ENCODE measurements at places on chromosomes 2 and 18.
A peak's percentile ranks its signal among the peaks of the same experiment; 100 is the strongest.

- no peak for DNase-seq
Observed at GRCh38 chr2:74702001-74702715, 48.1 kb downstream of the SEMA4F start.

- DNase-seq, result peak; percentile 94
Observed at GRCh38 chr2:128318776-128319464, at the start of gene HS6ST1. TSS of gene HS6ST1 (minus strand) at chr2:128318868. CDS start at chr2:128318563, 305 bp downstream.

- DNase-seq, result peak; percentile 85
Observed at GRCh38 chr2:168773719-168774521, 28.5 kb upstream of the NOSTRIN start.

- DNase-seq, result no peak
Observed at GRCh38 chr2:222136106-222136630, 162.6 kb downstream of the PAX3 start.

DNA sequence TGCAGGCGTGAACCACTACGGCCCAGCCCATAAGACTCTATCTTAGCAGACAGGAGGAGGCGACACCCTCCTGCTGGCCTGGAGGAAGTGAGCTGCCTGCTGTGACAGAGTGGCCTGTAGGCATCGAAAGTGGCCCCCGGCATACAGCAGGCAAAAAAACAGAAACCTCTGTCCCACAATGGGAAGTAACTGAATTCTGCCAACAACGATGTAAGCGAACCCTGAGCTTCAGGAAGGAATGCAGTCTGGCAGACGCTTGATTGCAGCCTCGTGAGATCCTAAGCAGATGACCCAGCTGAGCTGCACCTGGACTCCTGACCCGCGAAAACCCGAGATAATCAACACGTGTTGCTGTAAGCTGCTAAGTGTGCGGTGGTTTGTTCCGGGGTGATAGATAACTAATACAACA lies 13.6 kb downstream of the MRO start:
- DNase-seq, result no peak

GRCh38 chr18:46546111-46546640 lies 110.8 kb downstream of the LOXHD1 start:
- DNase-seq, result no peak

DNA sequence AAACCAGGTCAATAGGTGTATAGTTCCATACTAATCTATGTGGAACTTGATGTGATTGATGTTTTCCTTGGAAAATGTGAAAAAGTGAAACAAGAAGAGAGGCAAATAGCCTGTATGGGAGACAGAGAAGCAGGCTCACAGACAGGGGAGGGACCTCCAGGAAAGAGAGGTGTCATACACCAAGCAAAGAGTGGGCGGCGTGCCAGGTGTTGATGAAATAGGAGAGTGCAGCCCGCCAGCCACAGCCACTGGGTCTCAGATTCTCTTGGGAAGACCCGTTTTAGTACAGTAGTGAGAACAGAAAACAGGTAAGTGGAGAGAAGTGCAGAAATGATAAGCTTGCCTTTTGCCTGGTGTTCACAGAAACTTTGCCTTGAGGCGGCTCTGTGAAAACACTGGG lies 301.9 kb downstream of the ZNF407 start:
- DNase-seq, result peak; percentile 8

GRCh38 chr2:73949802-73950201 lies 23.1 kb downstream of the DGUOK start:
- no peak for DNase-seq

- no peak for DNase-seq
Observed at GRCh38 chr2:65199891-65200290, 27.7 kb upstream of the ACTR2 start.

DNA sequence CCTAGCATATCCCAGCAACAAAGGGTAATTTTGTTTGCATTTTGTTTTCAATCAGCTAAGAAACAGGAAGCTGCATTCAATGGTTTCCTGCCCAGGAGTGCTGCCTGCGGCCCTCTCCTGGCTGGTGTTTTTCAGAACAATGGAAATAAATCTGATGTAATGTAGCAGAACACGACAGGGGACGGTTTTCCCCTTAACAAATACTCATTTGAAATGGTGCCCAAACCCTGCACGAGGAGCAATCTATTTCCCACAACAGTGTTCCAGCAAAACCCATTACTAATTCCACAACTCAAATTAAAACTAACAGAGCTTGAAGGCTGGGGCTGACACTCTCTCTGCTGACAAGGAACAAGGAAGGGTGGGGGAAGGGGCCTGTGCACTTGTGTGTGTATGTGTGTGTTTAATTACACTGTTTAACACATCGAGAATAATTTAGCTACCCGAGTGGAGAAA lies 8.7 kb downstream of the CAPN13 start:
- DNase-seq, result no peak

DNA sequence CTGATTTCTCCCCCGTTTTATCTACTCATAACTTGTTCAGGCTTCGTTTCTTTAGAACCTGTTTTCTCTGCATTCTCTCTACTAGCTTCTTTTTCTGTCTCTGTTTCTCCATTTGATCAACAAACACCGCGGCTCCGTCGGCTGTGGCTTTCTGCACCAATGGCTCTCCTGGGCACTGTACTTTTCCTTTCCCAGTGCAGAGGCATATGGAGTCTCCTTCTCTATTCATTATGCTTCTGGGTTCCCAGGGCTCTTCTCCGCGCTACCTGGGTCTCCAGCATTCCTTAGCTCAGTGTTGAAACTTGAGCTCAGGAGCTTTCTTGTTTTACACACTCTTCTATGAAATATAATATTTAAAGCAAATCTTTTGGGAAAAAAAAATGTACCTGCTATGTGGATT lies 196.6 kb upstream of the SOX11 start:
- no peak for DNase-seq

GRCh38 chr2:169928463-169928864 lies 101.2 kb downstream of the UBR3 start:
- DNase-seq, result peak; percentile 5

DNA sequence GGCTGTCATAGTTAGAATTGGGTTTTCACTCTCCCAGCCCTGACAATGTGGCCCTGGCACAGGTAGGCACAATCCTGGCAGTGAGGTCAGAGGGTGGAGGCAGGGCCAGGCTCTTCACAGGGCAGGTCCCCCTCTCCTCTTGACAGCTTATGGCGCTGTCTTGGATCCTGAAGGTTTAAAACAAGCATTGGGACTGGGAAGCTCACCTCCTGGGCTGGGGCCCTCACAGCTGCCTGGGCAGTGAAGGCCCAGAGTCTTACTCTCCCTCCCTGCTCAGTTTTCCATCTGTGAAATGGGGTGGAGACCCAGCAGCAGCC lies 23.3 kb downstream of the LBH start:
- no peak for DNase-seq

DNA sequence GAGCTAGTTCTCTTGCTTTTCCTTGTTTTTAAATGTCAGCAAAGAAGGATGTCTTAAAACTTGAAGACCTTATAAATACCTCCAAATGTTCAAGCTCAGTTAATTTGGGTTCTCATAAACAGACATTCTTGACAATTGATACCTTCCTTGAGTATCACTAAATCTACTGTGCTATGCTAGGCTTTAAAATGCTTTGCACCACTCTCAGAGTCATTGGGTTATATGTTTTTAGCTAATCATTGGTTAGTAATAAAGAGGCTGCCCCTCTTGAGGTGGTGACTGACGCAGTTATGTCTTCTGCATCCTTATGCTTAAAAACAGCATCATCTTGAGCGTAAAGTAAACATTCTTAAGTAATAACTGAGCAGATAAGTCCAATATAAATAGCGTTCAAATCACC lies 276.0 kb downstream of the AGPS start:
- no peak for DNase-seq

GRCh38 chr2:217477583-217477982 lies 525.2 kb downstream of the TNS1 start:
- DNase-seq, result no peak

DNA sequence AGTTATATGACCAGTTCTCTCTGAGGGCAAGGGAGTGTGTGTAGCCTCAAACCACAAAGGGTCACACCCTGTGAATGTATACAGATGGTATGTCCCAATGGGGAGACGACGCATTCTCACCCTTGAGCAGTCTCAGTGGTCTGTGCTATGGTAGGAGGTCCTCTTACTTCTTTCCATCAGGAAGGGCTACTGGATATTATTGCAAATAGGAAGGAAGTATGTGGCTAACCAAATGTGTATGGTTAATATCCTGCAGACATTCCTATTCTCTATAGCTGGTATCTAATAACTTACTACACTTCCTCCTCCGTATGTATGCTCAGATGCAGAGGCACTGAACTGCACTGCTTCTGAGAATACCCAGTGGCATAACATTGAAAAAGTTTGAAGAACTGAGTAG lies 306.7 kb upstream of the CCDC68 start:
- no peak for DNase-seq

DNA sequence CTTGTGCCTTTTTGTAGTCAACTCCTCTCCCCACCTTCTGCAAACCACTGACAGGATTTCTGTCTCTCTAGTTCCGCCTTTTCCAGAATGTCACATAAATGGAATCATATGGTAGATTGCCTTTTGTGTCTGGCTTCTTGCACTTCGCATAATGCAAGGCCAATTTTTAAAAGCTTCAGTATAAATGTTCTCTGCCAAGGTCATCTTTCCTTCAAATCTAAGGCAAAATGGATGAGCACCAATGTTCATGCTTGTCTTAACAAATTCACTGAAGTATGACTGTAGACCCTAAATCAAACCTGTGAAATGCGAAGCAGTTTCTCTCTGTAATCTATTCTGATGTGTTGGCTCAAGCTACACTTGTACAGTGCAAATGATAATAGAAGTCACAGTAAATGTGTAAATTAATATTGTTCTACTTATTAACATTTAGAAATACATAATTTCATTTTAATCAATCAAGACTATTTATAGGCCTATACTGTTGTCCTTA lies 92.8 kb upstream of the GLS start:
- no peak for DNase-seq

DNA sequence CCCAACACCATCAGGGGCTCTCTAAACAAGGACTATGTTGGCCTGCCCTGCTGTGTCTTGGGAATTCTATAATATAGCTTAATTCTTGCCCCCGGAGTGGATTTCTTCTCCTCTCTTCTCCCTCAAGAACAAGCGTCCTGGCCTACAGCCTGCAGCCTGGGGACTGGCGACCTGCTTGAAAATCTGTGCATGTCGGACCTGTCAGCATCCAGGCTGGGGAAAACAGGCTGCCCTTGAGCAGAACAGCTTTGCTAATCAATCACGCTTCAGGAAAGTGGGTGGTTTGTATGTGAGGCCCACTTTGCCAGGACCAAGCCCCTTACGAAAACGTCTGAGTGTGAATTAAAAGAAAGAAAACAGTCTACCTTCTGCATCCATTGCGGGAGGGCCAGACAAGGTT lies 116.7 kb downstream of the BCL2 start:
- DNase-seq, result no peak

- peak; percentile 34 for DNase-seq
Observed at GRCh38 chr2:233414777-233415570, 60.7 kb downstream of the DGKD start.

DNA sequence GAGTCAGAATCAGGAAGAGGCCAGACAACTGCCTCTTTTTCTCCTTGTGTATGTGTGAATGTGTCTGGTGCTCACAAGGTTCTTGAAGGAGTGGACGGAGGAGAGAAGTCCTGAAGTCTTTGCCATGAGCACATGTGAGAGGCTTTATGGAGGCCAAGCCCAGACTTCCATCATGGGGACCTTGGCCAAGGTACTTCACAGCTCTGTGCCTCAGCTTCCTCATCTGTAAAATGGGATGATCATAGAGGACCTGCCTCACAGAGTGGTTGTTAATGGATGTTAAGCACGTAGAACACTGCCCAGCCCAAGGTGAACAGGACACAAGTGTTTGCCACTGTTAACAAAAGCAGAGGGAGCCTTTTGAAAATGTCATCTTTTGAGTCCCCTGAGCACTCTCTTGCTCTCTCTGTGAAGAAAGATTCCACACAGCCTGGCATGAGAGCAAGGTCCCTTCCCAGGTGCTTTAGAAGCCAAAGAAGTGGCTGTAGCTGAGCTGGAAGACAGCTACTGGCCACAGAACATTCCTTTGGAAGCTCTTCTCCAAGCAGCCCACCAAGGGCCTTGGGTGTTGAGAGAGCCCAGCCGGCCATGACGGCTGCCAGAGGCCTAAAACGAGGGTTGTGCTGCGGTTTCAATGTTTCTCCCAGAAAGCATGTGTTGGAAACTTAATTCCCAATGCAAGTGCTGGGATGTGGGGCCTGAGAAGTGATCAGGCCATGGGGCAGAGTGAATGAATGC lies 41.8 kb upstream of the ASPRV1 start:
- no peak for DNase-seq

DNA sequence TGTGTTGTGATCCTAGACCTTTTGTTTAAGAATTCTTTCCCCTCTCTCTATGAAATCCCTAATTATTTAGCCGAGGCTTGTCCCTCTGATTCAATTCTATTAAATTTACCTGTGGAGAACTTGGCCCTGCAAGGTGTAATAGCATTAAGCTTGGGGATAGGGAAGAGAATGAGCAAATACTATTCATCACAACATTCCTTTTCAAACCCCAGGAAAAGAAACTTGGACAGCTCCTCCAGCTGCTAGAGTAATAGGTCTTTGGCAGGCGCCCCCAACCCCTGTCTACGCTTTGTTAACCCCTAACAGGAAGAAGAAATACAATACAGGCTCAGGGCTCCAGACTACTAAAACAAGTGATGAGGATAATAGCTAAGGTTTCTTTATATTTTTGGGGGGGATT lies 957.0 kb downstream of the CPS1 start:
- DNase-seq, result no peak

GRCh38 chr2:125837128-125837527 lies 818.8 kb upstream of the GYPC start:
- no peak for DNase-seq

GRCh38 chr2:68377137-68377780 lies 12.2 kb downstream of the PLEK start:
- DNase-seq, result no peak

- DNase-seq, result no peak
Observed at GRCh38 chr2:13252615-13253014, 535.9 kb downstream of the TRIB2 start.

GRCh38 chr2:70852824-70853223 lies 17.2 kb upstream of the CD207 start:
- DNase-seq, result no peak

- DNase-seq, result peak; percentile 11
Observed at GRCh38 chr2:65638443-65638842, 206.0 kb upstream of the SPRED2 start.

- DNase-seq, result no peak
Observed at GRCh38 chr2:197442857-197443256, 8.0 kb upstream of the SF3B1 start.

GRCh38 chr18:60982329-60982695 lies 350.9 kb upstream of the CDH20 start:
- DNase-seq, result no peak

DNA sequence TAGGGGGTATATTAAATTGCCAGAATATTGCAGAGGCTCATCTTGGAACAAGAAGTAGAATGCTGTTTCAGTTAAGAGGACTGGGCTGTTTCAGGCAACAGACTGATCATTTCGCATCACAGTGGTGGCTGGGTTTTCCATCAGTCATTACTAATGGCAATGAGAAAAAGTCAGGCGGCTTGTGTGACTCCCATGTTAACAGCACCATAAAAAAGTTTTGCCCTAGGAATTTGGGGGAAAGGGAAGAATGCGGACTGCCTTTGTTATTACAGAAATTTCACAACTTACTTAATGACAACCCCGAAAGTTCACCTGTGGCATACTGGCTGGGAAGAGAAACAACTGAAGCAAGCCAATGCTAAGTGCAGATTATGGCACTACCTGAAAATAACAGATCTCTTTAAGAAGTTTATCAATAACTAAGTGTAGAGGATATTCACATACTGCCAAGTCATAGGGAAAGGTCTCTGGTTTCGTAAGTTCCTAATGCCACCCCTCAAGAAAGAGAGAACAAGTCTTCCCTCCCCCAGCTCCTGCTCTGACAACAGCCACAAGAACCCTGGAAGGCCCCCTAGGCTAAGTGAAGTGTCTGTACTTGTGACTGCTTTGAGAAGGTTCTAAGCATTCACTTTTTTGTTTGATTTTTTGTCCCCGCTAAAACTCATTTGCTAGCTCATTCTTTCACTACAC lies 40.5 kb upstream of the AP1S3 start:
- no peak for DNase-seq

Measured in Calu3 (cell line).